EH (cell line): ENCODE measurements at places on chromosomes 3 and 15.
A peak's percentile ranks its signal among the peaks of the same experiment; 100 is the strongest.

DNA sequence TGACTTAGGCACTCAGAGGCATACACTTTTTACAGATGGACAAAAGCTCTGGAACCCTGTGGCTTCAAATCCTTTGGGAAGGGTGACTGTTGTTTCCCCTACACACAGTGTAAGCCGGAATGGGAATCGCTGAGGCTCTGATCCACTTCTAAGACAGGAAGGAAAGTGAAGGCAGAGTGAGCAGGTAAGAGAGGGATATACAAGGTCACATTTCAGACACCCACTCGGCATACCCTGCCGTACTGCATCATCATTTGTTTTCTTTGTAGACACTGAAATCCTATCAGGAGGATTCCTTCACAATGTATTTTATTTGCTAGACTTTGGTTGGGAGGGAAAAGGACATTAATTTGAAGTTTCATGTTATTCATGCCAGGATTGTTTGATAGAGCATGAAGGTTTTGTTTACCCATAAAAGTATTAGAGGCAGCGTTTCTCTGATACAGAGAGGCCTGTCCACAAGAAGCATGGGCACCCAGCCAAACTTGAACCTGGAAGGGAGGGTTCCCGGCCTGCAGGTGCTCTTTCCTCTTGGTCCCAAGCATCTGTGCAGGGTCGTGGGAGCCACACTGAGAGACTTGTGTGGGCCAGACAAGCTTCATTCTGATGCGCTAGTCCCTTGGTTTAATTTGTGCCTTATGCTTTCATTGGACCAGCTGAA, 21.9 kb upstream of the POLR2M start:
- DNase-seq, result no peak

- no peak for DNase-seq
Observed at GRCh38 chr3:50950591-50950990, 275.9 kb downstream of the DOCK3 start.

DNA sequence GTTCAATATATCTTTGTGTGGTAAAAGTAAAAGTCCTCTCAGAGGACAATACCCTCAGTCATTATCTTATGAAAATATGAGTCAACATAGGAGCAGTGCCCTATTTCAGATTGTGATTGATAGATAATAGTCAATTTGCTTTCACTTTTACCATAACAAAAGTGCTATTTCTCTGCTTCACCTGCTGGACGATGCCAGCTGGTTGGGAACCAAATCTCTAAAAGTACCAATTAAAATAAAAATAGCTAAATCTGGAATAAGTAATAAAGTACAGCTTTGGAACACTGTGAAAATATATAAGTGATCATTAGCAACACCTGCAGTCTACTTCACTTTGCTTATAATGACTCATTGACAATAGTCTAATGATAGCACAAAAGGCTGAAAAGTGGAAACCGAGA, 390.3 kb upstream of the AGTR1 start:
- no peak for DNase-seq

GRCh38 chr3:148100476-148100875, 597.2 kb upstream of the AGTR1 start:
- DNase-seq, result peak; percentile 25

- DNase-seq, result peak; percentile 64
Observed at GRCh38 chr15:67839499-67839928, 331 bp downstream of the RNU6-1 start.

- no peak for DNase-seq
Observed at GRCh38 chr3:81214631-81215030, 546.8 kb downstream of the GBE1 start.

DNA sequence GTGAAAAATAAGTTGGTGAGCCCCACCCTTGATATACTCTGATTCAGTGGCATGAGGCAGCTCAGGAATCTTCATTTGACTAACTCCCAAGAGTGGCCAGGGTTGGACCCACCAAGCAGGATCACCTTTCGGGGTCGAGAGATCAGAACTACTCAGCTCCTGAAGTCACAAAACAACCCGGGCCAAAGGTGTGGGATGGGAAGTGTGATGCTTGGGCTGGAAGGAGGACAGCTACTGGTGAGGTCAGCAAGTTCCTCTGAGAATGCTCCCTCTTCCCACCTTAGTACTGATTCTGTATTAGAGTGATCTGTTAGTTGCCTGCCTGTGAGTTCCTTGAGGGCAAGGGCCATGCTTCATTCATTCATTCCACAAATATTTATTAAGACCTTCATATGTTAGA, 15.1 kb downstream of the ESYT3 start:
- DNase-seq, result no peak

DNA sequence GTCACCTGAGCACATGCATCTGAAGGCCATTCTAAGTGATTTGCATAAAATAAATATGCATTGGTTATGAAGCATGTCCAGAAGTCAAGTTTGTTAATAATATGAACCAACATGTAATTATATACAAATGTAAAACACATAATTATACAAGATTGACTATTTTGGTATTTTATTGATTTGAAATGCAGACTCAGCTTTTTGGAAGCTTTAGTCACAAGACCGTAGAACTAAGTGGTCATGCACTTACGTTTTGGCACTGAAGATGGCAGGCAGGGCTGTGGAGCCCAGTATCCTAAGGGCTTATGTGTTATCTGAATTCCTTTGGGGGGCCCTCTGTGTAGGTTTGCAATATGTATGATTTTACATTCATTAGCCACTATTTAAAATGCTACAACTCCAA, 5.0 kb downstream of the CHRNA7 start:
- DNase-seq, result no peak

DNA sequence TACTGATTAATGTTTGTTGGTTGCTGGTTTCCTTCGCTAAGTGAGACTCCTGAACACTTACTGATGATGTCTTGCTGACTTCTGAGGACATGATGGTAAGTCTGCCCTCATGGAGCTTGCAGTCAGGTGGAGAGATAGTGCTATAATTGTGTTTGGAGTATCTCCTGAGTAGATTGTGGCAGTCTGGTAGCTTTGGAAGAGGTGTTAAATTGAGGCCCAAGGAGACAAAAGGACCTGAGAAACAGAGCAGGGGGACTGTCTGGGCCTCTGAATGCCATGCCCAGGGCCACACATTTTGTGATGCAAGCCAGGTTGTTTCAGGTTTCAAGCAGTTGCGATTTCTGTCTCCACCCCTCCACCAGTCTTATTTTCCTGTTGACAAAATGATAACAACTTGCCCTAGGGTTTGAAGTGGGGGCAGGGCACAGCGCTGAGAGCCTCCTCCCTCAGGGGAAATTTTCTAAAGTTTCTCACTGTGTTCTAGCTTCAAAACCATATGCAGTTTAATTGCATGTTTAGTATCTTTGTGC, 16.7 kb downstream of the SMAD3 start:
- DNase-seq, result no peak

GRCh38 chr15:95669146-95669922, 661.2 kb upstream of the NR2F2 start:
- DNase-seq, result no peak

- DNase-seq, result no peak
Observed at GRCh38 chr3:194874783-194875182, 189.1 kb downstream of the FAM43A start.

- DNase-seq, result peak; percentile 61
Observed at GRCh38 chr15:51281368-51281967, 56.9 kb downstream of the CYP19A1 start.

DNA sequence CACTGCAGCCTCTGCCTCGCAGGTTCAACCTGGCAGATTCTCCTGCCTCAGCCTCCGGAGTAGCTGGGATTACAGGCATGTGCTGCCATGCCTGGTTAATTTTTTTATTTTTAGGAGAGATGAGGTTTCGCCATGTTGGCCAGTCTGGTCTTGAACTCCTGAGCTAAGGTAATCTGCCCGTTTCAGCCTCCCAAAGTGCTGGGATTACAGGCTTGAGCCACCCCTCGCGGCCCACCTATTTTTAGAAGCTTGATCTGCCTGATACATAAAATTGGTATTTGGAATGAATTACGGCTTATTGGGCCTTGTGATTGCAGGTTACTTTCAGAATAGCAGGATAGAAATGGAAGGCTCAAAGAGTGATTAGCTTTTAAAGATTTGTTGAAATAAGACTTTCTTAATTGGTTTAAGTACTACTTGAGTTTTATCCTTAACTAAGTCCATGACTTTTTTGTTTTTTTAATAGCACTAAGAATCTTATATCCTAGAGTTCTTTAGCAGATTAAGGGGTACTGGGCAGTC, 25.0 kb downstream of the GMPS start:
- no peak for DNase-seq

DNA sequence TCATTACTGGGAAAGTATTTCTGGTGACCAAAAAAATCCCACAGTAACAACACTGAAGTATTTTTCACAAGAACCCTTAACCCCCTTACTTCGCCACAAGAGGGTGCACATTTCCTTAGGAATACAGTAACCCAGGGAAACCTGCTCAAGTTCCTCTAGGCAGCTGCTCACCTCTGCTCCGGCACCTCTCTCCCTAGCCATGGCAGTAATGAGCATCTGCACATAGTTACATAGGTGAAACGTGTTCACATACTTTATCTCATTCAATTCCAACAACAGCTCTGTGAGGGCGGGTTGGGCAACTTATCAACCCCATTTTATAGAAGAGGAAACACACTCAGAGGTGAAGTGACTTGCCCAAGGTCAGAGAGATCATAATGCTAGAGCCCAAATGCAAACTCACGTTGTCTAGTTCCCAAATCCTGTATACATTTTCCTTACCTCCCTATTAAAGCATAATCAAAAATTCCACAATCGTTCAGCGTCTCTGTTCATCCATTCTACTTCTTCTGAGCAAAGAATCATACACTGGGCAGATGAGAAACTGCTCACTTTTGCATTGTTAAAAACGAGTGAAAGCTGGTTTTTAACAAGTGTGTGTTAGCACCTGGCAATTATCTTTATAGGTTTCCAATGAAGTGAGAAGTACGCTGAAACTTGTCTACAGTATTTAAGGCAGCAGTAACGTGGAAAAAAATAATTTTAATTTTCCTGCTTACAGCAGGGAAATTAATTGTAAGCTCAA, 90.7 kb downstream of the IGF2BP2 start:
- peak; percentile 85 for DNase-seq

- no peak for DNase-seq
Observed at GRCh38 chr3:1766384-1766783, 332.3 kb upstream of the CNTN4 start.

DNA sequence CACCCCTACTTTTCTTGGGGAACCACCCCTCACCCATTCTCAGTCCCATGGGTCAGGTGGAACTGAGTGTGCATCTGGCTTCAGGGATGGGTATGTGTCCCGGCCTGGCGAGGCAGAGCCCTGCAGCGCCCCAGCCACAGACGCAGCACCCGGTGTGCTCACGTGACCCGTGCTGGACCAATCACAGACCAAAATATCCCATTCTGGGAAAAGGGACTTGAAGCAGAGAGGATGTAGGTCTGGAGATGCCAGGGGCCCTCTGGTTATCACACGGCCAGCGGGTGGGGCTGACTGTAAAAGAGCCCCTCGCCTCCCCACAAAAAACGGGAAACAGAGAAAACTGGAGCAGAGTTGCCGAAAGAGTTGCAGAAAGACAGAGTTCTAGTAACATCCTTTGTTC, 138.0 kb upstream of the RAD18 start:
- DNase-seq, result peak; percentile 53

- peak; percentile 50 for DNase-seq
Observed at GRCh38 chr3:31288641-31289100, 244.1 kb upstream of the STT3B start.

- DNase-seq, result no peak
Observed at GRCh38 chr15:59738676-59739075, 49.6 kb upstream of the BNIP2 start.

- peak; percentile 55 for DNase-seq
Observed at GRCh38 chr15:66515901-66516322, 10.8 kb downstream of the ZWILCH start.

DNA sequence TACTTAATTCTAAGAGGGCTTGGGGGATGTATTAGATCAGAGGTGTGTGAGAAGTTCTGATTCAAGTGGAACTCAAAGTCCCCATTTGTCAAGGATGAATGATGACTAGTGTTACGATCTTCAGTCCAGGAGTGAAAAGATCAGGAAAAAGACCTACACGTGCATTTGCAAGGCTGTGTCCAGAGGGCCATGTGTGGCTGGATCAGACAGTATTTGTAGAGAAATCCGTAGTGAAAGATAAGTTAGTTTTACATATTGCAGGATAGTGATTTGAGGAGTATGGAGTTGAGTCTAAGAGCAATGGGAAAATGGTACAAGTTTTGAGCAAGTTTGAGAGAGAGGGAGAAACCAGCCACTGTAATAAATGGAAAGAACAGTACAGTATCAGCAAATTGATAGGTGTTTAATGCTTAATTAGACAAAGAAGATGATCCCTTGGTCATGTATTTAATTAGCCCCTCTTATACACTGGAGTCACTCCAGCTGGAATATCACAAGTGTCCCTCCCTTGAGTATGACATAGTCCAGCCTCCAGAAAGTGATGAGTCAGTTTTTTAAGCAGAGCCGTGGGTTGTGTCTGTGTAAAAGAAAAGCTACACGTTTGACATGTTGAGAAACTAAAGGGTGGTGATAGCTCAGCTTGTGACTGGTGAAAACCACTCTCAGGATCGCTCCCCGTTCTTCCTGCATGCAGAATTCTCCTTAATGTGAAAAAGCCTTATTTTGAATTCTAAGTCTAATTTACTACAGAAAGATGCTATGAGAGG, 348.8 kb downstream of the ROBO1 start:
- DNase-seq, result no peak

GRCh38 chr3:12392101-12392878, 92.0 kb upstream of the TSEN2 start:
- no peak for DNase-seq

GRCh38 chr15:39908186-39908585, 11.9 kb downstream of the GPR176 start:
- peak; percentile 96 for DNase-seq

DNA sequence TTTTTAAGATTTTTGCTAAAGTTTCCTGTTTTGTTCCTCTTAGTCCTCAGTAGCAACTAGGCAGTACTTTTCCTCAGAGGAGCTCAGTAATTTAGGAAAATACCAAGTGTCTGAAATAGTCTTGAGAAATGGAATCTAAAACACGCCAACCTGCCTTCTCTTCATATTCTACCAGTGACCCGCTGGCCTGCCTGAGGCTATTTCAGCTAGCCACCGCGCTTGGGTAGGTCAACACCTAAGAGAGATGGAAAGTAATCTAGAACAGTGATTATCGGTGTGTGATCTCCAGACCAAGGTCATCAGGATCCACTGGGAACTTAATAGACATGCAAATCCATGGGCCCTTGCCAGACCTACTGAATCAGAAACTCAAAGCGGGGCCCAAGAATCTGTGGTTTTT, 7.5 kb downstream of the LCTL start:
- DNase-seq, result no peak

- DNase-seq, result peak; percentile 13
Observed at GRCh38 chr3:186596568-186597287, 16.1 kb upstream of the AHSG start.

DNA sequence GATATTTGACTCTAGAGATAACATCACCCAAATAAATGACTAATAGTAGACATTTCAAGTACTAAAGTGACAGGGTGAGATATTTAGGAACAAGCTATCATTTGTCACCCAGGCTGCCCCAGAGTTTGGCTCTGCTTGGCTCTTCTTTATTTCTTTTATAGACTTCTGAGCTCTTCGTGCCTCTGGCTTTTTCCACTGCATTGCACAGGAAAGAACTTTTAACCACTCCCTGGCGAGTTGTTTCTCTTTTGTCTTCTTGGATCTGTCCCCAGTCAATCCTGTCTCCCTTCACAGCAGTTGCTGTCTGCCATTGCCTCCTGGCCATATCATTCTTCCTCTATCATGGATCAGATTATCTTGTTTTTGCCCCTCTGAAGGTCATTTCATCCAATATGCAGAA, 339.2 kb upstream of the DCBLD2 start:
- DNase-seq, result peak; percentile 69

- DNase-seq, result peak; percentile 6
Observed at GRCh38 chr15:44788748-44789147, 52.4 kb downstream of the TRIM69 start.

GRCh38 chr3:100927775-100928174, 65.4 kb downstream of the ABI3BP start:
- DNase-seq, result no peak
